Jurkat, Clone E6-1 (cell line): ENCODE measurements at places on chromosomes 5 and 9.

DNA sequence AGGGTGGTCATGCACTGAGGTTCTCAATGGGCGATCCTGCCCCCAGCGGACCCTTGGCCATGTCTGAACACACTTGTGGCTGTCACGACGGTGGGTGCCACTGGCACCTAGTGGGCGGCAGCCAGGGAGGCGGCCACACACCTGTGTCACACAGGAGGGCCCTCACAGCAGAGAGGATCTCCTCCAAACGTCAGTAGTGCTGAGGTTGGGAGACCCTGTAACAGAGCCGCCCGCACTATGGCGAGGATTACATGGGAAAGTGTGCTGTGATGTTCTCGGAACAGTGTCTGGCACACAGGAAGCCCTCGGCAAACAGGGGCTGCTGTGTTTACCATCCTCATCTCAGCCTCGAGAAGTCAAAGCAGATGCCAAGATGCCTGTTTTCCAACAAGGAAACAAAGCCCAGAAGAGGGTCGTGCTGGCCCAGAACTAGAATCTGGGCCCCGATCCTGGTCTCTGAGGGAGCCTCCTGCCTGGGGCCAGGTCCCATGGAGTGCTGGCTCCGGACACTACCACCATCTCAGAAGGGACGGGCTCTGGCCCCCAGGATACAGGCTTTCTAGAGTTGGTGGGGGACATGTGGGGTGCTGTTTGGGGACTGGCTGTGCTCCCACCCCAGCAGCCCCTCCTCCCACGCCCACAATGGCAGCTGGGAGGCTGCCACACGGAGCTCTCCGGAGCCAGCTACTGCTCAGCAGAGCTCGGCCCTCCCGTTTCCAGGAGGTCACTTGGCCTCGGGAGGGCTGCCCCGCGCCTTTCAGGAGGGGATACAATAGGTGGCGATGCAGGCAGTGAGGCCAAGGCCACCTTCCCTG is 48.2 kb downstream of the DBH start:
- no peak for DNase-seq

GRCh38 chr5:75681125-75681830 is 36.0 kb downstream of the POC5 start:
- peak; percentile 39 for DNase-seq

DNA sequence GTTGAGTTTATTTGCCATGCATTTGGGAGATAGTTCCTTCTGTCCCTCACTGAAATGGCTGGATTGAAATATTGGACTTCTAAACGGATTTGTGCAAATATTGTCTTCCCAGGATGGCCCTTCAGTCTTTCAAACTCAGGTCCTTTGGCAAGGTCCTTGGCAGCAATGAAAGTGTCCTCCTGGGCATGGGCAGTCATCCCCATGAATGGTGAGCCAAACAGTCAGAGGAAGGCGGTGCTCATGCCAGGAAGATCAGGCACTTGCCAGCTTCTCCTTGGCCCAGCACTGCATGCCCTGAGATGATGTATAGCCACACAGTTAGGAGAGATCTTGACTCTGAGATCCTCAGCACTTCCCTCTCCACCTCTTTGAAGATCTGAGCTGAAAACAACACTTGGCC is 221.4 kb upstream of the KLF4 start:
- no peak for DNase-seq

DNA sequence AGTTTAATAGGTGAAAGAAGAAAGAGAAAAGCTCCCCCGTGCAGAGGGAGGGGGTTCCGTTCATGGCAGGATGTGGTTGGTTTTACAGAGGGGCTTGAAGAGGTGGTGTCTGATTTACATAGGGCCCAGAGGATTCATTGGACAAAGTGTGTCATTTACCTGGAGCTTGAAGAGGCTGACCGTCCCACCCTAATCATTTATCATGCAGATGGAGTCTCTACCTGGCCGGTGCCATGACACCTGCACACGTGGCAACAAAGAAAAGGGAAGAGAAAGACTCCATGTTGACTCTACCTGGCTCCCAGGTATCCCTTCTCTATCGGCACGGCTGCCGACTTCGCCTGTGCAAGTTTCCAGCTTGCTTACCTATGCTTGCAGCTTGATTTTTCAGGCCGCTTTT is 35.3 kb upstream of the PRRC2B start:
- peak; percentile 75 for DNase-seq

DNA sequence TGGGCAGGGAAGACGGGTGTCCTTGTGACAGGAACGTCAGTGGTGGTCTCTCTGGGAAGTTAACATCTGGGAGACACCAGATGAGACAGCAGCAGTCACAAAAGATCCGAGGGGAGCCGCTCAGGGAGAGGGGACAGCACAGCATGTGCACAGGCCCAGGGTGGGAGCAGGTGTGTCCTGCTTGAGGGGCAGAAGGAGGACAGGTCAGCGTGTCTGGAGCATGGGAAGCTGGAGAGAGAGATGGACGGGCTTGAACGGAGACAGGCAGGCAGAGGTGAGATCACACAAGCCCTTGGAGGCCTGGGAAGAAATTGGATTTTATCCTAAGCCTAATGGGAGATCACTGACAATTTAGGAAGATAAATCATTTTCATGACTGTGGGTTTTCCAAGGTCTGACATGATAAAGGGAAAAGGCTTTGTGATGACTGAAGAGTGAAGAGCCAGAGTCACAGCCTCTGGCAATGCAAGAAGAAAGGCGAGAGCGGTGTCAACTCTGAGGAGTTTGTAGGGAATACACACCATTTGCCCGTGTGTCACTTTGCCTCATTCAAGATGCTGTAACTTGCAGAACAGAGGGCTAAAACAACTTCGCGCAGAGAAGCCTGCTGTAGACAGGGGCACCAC is 88.3 kb downstream of the FSTL4 start:
- DNase-seq = no peak

DNA sequence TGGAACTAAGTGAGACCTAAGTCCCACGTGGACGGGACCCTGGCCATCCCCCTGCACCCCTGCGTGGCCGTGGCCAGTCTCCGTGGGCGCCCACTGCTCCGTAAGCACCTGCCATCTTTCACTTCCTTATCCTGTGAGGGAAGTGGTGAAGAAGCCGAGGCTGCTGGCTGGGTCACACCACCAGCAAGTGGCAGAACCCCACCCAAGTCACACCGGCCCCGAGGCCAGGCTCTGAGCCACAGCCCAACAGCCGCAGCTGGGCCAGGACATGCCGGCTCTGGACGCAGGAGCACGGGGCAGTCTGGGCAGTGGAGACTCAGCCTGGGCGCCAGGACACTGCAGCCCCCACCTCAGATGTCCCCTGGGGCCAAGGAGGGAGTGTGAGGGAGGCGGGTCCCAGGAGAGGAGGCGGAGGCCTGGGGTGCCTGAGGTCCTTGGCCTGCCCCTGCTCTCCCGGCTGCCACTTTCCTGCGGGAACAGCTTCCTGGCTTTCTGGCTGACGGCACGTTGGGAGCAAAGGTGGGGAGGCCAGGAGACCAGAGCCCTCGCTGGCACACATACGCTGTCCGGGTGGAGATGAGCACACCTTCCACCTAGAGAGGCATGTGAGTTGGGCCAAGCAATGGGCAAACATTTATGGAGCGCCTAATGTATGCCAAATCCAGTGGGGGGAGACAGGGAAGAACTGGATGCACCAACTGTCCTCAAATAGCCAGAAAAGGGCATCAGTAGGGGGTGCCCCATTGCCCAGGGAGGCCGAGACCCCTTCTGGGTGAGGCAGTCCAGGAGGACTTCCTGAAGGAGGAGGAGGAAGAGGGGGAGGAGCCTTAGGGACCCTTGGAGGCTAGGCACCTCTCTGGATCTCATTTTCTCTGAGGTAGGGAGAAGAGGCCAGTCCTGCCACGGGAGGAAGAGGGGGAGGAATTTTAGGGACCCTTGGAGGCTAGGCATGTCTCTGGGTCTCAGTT is 43.9 kb upstream of the EGFL7 start:
- no peak for DNase-seq

- DNase-seq = no peak
Measured at GRCh38 chr5:60495644-60496520, 204.1 kb downstream of the DEPDC1B start.

GRCh38 chr5:17223367-17224185 is 6.1 kb downstream of the BASP1 start:
- no peak for DNase-seq

- no peak for DNase-seq
Measured at GRCh38 chr5:33315189-33315588, 125.6 kb upstream of the TARS1 start.

GRCh38 chr5:173923218-173924095 is 35.3 kb downstream of the CPEB4 start:
- DNase-seq = no peak

DNA sequence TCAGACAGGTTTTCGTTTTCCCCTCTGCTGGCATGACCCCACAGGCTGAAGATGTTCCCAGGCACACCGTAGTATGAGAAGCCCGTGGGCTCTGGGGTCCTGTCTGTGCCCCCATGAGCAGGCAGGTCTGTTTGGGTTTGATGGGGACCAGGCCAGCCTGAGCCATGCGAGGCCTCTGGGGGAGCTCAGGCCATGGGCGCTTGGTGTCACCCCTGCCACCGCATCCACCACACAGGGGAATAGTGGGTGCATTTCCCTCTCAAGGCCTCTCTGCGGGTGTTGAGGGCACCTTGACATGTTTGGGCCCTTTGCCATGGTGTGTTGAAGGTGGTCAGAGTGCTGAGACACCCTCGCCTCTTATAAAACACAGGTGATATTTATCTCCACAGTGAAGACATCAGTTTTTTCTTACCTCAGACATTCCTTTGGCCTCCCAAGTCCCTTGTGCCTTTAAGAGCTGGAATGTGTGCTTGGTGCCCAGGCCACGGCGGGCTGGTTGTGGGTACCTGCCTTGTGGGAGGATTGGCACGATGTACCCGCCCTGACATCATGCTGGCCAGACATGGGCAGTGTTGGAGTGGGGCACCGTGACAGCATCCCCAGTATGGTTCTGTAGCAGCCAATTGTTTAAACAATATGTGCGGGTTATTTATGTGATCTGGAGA is 68.3 kb downstream of the WNK2 start:
- no peak for DNase-seq

DNA sequence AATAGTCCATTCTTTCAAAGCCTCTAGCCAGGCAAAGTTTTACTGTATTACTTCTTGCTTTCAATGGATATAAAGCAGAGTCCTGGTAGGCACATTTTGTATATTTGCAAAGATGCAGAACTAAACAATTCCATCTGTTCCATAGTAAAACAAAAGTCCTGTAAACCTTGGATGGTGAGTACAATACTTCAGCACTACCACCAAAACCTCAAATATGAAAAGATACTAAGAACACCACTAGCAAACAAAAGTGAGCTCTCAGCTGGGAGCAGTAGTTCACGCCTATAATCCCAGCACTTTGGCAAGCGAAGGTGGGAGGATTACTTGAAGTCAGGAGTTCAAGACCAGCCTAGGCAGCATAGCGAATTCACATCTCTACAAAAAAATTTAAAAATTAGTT is 195.0 kb downstream of the MSX2 start:
- DNase-seq = no peak

DNA sequence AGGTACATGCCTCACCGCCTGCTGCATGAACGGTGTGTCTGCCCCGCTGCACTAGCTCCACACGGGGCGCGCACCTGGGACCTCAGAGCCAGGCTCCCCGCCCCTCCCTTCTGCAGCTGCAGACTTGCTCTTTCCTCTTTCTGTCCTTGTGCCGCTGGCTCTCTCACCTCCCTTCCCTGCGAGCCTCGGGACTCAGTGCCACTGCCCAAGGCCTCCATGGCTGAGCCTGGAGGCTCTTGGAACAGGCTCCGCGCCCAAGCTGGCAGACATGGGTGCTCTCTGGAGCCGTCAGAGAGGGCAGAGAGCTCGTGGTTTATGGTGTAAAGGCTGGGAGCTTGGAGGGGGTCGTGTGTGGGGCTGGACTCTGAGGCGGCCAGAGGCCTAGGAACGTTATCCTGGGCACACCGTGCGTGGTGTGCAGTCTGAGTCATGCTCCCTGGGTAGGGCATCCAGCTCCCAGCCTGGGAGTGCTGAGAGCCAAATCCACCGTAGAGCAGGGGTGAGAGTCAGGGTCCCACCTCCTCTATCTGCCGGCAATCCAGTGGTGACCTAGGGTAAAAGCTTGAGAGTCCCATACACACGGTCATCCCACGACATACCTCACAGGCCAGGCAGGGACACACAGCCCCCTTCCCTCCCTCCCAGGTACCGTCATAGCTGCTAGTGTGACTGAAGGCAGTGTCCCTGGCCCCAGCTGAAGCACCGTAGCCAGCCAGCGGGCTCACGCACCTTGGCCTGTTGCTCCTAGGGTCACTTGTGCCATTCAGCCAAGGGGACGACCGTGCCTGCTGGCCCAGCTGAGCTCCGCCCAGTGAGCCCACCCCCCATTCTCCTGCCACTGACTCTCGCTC is 22.4 kb downstream of the GOLGA2 start:
- no peak for DNase-seq

- DNase-seq = no peak
Measured at GRCh38 chr5:120463991-120464626, at the start of gene PRR16. PRR16 (plus strand) TSS chr5:120464300.

GRCh38 chr9:70127540-70128416 is 84.1 kb downstream of the MAMDC2 start:
- DNase-seq = no peak
